ENCODE measurements at places on chromosomes 7 and 10. TPM values are rescaled to one million over a fixed set of nuclear protein-coding genes. Genes with fewer than 3 reads are reported as not detected.

DNA sequence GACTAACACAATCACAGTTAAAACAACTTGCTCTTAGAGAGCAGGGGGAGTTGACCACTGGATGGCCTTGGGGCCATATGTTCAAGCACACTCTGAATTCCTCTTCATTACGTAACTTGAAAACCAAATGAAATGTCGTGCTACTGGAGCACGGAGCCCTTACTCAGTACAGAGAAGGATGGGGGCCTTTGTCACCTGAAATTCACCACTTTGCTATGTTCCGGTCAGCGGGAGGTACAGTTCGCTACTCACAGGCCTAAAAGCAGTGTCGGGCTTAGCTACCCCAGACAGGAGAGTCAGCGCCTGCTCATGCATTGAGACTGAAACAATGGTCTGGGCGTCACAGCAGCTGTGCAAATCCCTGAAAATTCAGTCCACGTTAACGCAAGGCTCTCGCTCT, 39.6 kb downstream of the GLI3 start:
- no peak overlapping the region for H3K27ac ChIP-seq
- H3K4me1 ChIP-seq = peaks cover 47% of the 10 kb centered on the region
- no peak overlapping the region for H3K4me3 ChIP-seq

GRCh38 chr10:55078121-55078520, 277.1 kb upstream of the PCDH15 start:
- no peaks in the 10 kb centered on the region for H3K36me3 ChIP-seq
- no peak for DNase-seq
- no peak overlapping the region for H3K4me3 ChIP-seq
- peaks cover 4% of the 10 kb centered on the region for H3K27me3 ChIP-seq
- peaks cover 3% of the 10 kb centered on the region for H3K4me1 ChIP-seq

DNA sequence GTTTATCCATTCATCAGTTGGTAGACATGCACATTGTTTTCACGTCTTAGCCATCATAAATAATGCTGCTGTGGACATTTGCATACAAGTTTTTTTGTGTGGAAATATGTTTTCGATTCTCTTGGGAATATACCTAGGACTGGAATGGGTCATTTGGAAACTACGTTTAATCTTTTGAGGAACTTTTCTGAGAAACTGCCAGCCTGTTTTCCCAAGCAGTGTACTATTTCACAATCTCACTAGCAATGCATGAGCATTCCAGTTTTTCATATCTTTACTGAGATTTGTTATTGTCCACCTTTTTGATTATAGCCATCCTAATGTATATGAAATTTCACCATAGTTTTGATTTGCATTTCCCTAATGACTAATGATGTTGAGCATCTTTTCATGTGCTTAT, 95.7 kb upstream of the JAZF1 start:
- H3K4me1 ChIP-seq = peaks cover 3% of the 10 kb centered on the region
- no peaks in the 10 kb centered on the region for H3K36me3 ChIP-seq
- peaks cover 17% of the 10 kb centered on the region for H3K27me3 ChIP-seq
- no peak overlapping the region for H3K27ac ChIP-seq
- DNase-seq = no peak

DNA sequence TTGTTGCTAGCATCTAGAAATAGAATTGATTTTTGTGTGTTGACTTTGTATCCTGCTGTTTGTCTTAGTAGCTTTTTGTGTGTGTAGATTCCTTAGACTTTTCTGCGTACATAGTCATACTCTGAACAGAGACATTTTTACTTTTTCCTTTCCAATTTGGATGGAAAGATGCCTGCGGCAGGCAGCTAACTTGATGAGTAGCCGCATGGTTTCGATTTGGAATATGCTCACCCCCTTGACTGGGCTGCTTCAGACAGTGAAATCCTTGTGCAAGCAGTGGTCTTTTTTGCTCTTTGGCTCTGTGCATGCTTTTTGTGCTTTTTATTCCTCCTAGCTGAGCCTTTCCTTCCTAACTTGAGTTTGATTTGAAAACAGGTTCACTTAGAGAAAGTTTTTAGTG, 71.8 kb downstream of the HHEX start:
- peaks cover 30% of the 10 kb centered on the region for H3K4me1 ChIP-seq
- DNase-seq = no peak
- H3K27me3 ChIP-seq = no peaks in the 10 kb centered on the region
- H3K36me3 ChIP-seq = no peaks in the 10 kb centered on the region
- H3K27ac ChIP-seq = peak overlapping the region; percentile 75
- no peak overlapping the region for H3K4me3 ChIP-seq

GRCh38 chr7:88357294-88357693, 50.6 kb upstream of the STEAP4 start:
- no peaks in the 10 kb centered on the region for H3K36me3 ChIP-seq
- no peaks in the 10 kb centered on the region for H3K4me1 ChIP-seq
- H3K27ac ChIP-seq = no peak overlapping the region
- peaks cover 10% of the 10 kb centered on the region for H3K27me3 ChIP-seq

GRCh38 chr7:48106906-48107659, 18.0 kb downstream of the UPP1 start:
- H3K4me3 ChIP-seq = no peak overlapping the region
- no peak overlapping the region for H3K27ac ChIP-seq
- no peaks in the 10 kb centered on the region for H3K27me3 ChIP-seq
- peak; percentile 82 for DNase-seq

DNA sequence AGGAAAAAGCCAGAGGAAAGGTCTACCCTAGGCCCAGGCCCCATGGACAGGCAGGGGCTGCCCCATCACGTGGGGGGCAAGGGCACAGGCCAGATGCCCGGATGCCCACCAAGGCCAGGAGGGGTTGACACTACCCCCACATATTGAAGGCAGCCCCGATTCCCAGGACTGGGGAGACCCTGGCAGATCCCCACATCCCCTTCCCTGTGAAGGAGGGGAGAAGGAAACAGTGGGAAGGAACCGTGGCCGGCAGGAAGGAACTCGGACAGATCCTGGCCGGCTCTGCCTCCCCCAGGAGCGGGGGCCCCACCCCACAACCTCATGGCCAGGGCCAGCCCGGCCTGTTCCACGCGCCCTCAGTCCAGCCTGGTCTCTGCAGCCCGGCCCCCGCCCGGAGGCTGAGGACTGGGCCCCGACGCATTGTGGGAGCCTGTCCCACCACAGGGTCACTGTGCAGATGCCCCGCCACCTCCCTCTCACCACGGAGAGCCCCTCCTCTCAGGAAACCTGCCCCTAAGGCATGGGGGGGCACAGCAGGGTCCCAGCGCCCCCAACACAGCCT, 41.3 kb downstream of the PAPOLB start:
- no peak overlapping the region for H3K4me3 ChIP-seq
- no peaks in the 10 kb centered on the region for H3K4me1 ChIP-seq
- no peak for DNase-seq
- H3K27me3 ChIP-seq = no peaks in the 10 kb centered on the region

HOXA5 gene
- total RNA-seq = not detected

- H3K4me3 ChIP-seq = no peak overlapping the region
- H3K4me1 ChIP-seq = no peaks in the 10 kb centered on the region
- peaks cover 6% of the 10 kb centered on the region for H3K36me3 ChIP-seq
- no peaks in the 10 kb centered on the region for H3K27me3 ChIP-seq
Measured at GRCh38 chr10:102951316-102951715, 33.2 kb downstream of the CNNM2 start.

GRCh38 chr10:52284416-52285013, 29.6 kb upstream of the DKK1 start:
- no peak for DNase-seq
- H3K27me3 ChIP-seq = no peaks in the 10 kb centered on the region
- peaks cover 14% of the 10 kb centered on the region for H3K4me1 ChIP-seq
- no peak overlapping the region for H3K27ac ChIP-seq
- H3K36me3 ChIP-seq = no peaks in the 10 kb centered on the region
- no peak overlapping the region for H3K4me3 ChIP-seq

- no peak overlapping the region for H3K27ac ChIP-seq
- H3K36me3 ChIP-seq = no peaks in the 10 kb centered on the region
- H3K4me1 ChIP-seq = no peaks in the 10 kb centered on the region
- H3K4me3 ChIP-seq = no peak overlapping the region
- no peaks in the 10 kb centered on the region for H3K27me3 ChIP-seq
Measured at GRCh38 chr10:105549731-105550130, 908.6 kb downstream of the SORCS3 start.

- no peak overlapping the region for H3K27ac ChIP-seq
- H3K4me1 ChIP-seq = no peaks in the 10 kb centered on the region
- DNase-seq = no peak
- H3K36me3 ChIP-seq = peaks cover 60% of the 10 kb centered on the region
- no peaks in the 10 kb centered on the region for H3K27me3 ChIP-seq
- H3K4me3 ChIP-seq = no peak overlapping the region
Measured at GRCh38 chr10:1083581-1083980, 27.4 kb downstream of the WDR37 start.

GRCh38 chr7:269721-270120, 20.2 kb upstream of the FOXL3 start:
- peaks cover 10% of the 10 kb centered on the region for H3K4me1 ChIP-seq
- H3K36me3 ChIP-seq = peaks cover 3% of the 10 kb centered on the region
- no peak overlapping the region for H3K4me3 ChIP-seq
- DNase-seq = no peak
- H3K27me3 ChIP-seq = peaks cover 8% of the 10 kb centered on the region
- no peak overlapping the region for H3K27ac ChIP-seq

DNA sequence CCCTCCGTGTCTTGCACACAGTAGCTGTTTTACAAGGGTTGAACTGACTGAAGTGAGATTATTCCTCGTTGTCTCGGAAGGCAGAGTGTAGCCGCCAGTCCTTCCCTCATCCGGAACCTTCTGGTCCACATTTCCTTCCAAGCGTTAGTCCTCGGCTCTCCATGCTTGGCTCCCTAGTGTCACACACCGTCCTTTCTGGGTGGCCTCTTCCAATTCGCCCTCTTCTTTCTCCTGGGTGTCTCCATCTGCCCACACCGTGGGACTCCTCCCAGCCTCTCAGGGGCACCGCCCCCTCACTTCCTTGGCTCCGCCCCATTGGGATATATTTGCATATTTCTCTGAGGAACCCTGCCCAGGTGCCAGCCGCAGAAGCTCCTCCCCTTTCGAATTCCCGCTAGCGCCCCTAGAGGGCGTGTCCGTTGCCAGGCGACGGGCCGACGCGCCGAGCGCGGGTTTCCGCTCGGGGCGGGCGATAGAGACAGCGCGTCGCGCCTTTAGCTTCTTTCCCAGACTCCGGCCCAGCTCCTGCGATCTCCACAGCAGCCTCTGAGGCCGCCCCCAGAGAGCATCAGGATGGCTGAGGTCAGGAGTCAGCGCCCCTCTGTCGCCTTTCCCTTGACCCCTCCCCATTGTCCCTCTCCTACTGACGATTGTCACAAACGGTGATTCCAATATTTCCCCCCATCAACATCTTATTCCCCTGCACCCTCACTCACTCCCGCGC, at the start of gene CFAP58:
Gene CFAP58, plus strand, starts transcription at position 509 of the 724 bp plus-strand sequence. Its CDS starts 65 bp downstream, at position 574.
- no peaks in the 10 kb centered on the region for H3K4me1 ChIP-seq
- no peak within 1 kb of the TSS for H3K4me3 ChIP-seq
- DNase-seq = peak; percentile 92
- H3K36me3 ChIP-seq = no peaks in the 10 kb centered on the region

IQCE gene
- 17.0 TPM for total RNA-seq

GRCh38 chr10:30510932-30511700, 77.1 kb downstream of the MAP3K8 start:
- DNase-seq = no peak
- no peak overlapping the region for H3K27ac ChIP-seq
- H3K27me3 ChIP-seq = peaks cover 5% of the 10 kb centered on the region
- H3K36me3 ChIP-seq = no peaks in the 10 kb centered on the region
- H3K4me1 ChIP-seq = peaks cover 8% of the 10 kb centered on the region
- no peak overlapping the region for H3K4me3 ChIP-seq

DNA sequence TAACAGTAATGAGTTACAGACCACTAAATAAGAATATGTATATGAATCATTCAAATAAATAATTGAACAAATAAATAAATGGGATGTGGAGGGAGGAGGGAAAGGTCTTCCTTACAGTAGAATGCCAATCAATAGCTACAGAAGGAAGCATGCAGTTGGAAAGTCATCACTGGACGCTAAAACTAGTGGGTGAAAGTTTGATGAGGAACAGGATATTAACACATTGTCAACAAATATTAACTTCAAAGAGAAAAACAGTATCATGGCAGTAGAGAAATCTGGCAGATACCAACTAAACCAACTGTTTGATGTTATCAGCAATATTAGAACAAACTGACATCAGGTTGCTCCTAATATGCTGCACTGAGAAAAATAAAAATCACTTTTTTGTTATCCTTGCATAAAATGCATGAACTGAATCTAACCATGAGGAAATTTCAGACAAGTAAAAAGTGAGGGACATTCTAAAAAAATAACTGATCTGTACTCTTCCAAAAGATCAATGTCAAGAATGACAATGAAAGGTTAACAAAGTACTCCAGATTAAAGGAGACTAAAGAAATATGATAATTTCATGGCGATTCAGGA, 94.1 kb downstream of the ZFAND4 start:
- DNase-seq = no peak
- no peaks in the 10 kb centered on the region for H3K27me3 ChIP-seq
- H3K4me3 ChIP-seq = no peak overlapping the region
- H3K27ac ChIP-seq = no peak overlapping the region

THSD7A gene
- 2.0 TPM for total RNA-seq

CUEDC2 gene
- 81.3 TPM for total RNA-seq
